ENCODE measurements at places on chromosomes 3 and 15.

- no peak for DNase-seq
These were observed 3.0 kb downstream of the TBL1XR1 start for GRCh38 chr3:177194299-177194698.

- no peak for DNase-seq
These were observed 174.1 kb downstream of the UACA start for GRCh38 chr15:70589221-70589620.

GRCh38 chr15:91032919-91033803 lies 10.8 kb upstream of the VPS33B start:
- no peak for DNase-seq

GRCh38 chr3:132228923-132229322 lies 88.3 kb upstream of the ACP3 start:
- DNase-seq = no peak

DNA sequence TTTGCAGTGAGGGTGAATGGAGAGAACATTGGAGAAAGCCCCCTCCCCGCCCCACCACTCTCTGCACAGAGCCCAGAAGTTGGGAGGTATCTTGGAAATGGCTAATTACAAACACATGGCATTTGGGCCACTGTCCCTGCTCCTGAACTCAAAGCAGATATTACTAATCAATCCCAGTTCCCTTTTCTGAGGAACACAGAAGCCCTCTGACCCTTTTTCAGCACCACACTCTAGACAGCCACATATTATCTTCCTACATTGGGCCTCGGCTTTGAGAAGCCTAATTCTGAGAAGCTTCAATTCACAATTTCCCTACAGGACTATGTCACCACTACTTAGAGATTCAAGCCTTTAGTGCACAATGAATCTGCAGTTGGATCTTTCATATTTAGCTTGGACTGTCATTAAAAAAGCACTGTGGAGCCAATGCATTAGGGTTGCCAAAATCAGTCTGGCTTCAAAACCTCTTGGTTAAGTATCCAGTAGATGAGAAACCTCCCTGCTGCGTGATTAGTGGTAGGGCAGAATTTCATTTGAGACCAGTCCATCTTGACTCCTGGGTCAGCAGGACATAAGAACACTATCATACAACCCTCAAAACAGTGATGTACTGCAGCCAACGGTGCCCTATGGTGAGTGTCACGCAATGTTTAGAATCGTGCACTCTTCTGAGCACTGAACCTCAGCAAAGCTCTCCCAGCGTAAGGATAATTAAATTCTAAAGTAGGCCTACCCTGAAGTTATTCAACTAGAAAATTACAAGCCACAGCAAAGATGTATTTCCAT lies 26.1 kb downstream of the MGLL start:
- no peak for DNase-seq

DNA sequence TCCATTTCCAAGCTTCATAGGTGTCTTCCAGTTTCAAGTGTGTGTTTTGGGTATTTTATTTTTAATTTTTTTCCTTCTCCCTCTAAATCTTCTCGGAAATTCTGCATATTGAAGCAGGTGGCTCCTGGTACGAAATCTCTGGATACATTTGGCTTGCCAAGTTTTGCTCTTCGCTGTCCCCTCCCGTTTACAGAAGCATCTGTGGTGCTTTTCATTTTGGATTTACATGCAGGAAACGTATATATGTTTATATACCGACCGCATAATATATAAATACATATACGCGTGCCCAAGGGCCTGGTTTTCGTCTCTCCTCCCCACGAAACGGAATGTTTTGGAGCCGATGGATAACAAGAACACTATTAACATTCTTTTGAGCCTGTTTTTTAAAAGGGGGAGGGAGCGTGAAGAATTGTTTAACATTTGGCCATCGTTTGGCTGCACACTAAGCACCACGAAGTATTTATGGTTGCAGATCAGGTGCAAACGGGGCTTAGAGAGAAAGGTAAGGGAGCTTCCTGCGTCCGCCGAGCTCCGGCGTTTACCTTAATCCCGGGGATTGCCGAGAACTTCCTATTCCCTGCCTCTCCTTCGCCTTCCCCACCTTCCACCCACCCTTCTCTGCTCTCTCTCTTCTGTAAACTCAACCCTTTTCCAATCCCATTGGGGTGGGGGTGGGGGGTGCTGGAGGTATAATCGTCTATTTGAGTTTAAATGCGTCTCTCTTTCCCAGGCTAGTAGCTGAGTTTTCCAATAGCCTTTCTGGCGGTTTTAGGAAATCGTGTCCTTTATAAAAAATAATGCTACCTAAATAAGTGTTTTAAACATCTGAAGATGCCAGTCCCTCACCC lies 1.1 kb upstream of the NLGN1 start:
- DNase-seq = no peak

GRCh38 chr3:28077572-28077971 lies 163.8 kb upstream of the CMC1 start:
- no peak for DNase-seq

GRCh38 chr3:40985195-40985594 lies 214.1 kb upstream of the CTNNB1 start:
- no peak for DNase-seq

DNA sequence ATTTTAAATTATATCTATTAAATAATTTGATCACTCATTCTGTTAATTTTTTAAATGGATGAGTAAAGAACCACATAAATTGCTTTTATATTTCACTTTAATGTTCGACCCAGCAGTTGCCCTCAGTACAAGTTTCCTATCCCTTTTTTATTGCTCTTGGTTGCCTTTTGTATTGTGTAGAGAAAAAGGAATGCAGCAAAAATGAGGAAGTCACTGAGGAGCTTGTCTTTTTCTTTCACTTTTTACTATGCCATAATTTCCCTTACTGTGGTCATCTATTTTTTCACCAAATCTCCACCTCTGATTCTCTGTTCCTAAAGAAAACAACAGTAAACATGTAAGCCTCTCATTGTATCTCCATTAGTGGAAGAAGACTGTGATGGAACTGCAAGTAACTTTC lies 122.7 kb downstream of the B3GALNT1 start:
- DNase-seq = no peak

GRCh38 chr3:120198305-120198878 lies 86.6 kb downstream of the GPR156 start:
- no peak for DNase-seq

DNA sequence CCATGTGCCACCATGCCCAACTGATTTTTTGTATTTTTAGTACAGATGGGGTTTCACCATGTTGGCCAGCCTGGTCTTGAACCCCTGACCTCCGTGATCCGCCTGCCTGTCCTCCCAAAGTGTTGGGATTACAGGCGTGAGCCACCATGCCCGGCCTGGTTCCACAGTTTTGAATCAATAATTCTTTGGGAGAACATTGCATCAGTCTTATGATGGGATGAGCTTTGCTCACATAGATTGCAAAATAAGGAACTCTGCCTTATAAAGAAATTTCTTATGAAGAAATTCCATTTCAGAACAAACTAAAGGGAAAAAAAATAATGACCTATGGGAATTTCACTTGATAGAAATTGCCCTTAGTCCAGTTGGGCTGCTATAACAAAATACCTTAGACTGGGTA lies 15.8 kb upstream of the TMPRSS7 start:
- no peak for DNase-seq

GRCh38 chr15:52060501-52060900 lies 41.5 kb downstream of the MAPK6 start:
- no peak for DNase-seq

DNA sequence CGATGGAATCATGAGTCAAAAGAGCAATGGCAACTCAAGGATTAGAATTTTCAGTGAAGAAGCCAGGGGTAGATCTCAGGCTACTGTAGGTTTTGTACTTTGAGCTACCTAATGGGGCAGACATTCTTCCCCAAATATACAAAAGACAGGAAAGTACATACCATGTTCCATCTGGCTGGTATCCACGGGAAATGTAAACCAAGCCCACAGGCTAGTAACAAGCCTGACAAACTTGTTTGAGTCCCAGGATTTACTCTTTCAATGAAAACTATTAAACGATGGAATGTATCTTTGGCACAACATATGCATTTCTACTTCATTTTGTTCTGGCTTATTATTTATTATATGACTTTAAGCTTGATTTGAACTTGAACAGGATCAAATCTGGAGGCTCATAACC lies 44.2 kb upstream of the GOLIM4 start:
- DNase-seq = no peak

- peak; percentile 40 for DNase-seq
These were observed 14.2 kb downstream of the CIB1 start for GRCh38 chr15:90219421-90220141.

DNA sequence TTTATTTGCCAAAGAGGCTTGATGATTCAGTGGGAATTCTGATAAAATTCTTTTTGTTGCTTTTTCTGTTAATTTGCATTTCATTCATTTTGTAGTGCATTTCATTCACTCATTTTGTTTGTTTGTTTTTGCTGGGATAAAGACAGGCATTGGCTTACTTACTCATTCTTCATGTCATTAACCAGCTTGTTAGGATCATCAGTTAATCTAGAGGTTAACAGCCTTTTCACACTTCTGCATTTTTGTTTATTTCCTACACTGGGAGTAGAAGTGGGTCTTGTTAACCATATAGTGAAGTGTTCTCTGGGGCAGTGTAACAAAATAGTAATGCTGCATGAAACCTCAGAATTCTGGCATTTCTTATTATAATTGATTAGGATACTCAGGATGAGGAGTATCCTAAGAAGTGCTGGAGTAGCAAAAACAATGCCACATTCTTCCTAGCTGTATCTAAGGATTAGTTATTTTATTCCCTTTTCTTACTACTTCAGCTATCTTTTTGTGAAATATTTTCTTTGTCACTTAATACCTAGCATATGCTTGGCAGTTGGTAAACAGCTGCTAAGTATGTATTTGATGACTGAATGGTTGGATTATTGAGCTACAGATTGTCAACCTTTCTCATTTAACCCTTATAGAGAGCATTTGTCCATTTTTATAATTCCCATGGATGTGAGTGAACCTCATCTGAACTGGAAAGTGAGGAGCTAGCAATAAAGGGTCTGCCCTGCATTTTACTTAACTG lies 135.7 kb upstream of the LRRFIP2 start:
- no peak for DNase-seq

- DNase-seq = no peak
These were observed 8.3 kb upstream of the CIB2 start for GRCh38 chr15:78139578-78139977.

GRCh38 chr15:78417754-78418630 lies 20.0 kb upstream of the IREB2 start:
- no peak for DNase-seq

GRCh38 chr3:144314946-144315345 lies 343.3 kb downstream of the DIPK2A start:
- no peak for DNase-seq

DNA sequence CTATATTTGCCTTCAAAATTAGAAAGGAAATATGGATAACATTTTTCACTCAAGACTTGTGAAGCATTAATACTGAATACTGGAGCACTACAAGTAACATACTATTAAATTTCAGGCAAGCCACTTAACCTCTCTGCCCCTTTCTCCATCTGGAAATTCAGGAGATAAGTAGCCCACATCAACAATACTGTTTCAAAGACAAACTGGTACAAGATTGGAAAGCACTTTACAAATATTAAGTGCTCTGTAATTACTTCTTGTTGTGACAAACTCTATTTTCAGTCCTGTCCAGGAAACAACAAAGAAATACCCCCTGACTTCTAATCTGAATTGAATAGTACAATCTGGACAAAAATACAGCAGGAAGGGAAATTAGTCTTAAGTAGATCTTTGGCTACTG lies 49.3 kb downstream of the TMEM212 start:
- DNase-seq = no peak

DNA sequence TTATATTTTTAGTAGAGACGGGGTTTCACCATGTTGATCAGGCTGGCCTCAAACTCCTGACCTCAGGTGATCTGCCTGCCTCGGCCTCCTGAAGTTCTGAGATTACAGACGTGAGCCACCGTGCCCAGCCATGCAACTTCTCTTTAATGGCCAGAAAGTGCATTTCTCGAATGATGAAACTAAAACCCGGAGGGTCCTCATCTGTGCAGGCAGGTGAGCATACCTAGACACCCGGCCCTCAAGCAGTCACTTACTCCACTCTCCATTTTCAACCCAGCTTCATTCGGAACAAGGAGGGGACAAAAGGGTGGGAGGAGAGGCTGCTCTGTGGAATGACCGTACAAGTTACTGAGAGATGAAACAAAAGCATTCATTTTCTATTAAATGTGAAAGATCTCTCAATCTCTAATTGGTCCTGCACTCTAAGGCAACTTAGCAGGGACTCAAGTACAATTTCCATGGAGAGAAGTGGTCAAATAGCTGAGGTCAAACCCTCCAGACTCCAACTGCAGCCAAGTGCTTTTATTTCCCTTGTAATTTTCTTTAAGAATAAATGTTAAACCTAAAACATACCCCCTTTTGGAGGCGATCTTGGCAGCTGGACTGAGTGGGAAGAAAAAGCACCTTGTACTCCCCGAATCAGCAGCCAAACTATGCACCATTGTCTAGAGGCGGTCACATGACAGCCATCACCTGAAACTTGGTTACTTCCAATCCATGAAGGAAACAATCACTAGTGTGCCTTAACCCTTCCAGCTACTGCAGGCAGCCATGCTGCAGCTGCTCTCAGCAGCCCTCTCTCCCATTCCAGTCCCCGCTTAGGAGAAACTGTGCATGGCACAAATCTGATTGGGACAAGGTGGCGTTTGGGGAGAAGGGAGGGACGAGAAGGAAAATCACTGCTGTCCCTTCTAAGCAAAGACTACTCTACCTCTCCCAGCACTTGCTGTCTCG lies 62.2 kb downstream of the VGLL4 start:
- no peak for DNase-seq

DNA sequence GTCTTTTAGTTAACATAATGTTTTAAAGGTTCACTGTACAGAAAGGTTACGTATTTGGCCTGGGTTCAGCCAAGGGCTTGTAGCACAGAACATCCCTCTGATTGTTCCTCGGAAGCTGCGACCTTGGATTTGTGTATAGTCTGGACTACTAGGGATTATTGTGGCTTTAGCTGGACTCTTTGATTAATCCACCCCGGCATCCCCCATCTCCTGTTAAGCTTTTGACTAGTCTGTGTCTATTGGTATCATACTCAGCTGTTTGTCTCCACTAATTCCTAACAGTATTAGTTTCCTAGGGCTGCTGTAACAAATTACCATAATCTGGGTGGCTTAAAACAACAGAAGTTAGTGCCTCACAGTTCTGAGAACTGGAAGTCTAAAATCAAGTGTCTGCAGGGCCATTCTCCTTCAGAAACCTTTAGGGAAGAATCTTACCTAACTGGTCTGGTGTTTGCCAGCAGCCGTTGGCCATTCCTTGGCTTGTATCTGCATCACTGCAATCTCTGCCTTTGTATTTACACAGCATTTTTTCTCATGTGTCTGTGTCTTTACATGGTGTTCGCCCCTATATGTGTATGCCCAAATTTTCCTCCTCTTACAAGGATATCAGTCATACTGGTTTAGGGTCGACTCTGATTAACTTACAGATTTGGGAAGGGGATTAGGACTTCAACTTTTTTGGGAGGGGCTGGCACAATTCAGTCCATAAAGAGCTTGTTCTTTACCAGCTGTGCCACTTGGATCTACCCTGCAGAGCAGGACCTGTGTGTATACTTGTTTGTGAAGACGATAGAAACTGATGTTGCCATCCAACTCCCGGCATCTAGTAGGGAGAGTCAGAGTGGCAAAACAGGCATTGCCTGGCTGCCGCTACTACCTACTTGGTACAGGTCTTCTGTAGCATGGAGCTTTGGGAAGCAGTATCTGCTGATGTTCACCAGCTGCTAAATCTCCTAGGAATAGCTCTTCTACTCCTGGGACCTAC lies 117.8 kb downstream of the UBE2E2 start:
- DNase-seq = no peak

GRCh38 chr15:63176302-63176701 lies 13.1 kb upstream of the RAB8B start:
- DNase-seq = no peak

GRCh38 chr3:4491855-4492207 lies 1.3 kb upstream of the ITPR1 start:
- DNase-seq = no peak
